SK-N-SH (cell line): ENCODE measurements at places on chromosomes 11 and 22.

DNA sequence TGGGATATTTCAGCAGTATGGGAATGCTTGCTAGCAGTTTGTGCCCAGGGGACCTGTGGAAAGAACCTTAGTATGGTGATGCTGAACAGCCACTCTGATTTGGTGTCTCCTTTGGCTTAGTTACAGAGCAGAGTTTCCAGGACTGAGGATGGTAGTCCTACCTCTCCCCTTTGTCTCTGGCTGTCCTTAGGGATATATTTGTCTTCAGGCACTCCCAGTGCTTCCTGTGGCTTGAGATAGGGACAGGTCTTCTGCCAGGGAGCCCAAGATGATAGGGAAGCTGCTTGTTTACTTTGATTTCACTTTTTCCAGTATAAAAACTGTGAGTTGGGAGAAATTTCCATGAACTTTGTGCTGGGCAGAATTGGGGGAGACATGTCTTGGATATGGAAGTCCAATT lies 28.2 kb downstream of the ANKRD42 start:
- DNase-seq: no peak

DNA sequence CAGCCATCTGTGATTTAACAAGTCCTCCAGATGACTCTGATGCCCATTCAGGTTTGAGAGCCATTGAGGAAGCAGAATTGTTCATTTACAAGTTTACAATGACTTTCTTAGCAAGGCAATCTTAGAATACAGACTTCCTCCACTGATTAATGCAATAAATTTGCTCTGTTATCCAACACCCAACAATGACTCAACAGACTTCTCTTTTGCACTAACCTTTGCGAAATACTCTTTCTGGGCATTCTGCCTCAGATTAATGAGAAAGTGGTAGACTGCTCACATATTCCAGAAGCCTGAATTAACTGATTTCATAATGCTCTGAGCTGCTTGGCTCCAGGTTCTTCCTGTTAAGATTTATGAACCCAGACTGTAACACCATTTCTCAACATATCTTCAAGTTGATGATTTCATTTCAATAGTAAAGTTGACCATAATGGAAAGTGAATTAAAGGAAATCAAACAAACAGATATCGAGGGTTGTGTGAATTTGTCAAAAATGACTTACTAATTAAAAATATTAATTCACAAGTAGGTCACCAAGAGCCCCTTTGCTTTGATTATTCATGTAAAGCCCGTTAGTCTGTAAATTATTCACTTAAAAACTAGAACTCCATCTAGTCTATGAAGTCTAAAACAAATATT lies 70.5 kb upstream of the BLID start:
- no peak for DNase-seq

DNA sequence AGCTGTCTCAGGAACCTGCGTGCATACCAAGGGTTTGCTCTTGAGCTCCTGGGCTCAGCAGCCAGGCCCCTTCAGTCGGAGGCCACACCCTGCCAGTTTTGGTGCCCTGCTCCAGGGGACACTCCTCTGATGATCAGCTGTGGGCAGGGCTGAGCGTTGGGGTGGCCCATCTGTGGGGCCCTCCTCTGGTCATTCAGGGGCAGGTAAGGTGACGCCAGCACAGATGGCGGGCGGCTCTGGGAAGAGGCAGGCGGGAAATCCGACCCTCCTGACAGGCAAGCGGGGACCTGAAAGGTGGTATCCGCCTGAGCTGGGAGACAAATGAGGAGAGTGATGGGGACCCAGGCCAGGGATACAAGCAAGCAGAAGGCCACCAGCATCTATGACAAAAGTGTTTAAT lies 3.8 kb upstream of the MFNG start:
- no peak for DNase-seq

DNA sequence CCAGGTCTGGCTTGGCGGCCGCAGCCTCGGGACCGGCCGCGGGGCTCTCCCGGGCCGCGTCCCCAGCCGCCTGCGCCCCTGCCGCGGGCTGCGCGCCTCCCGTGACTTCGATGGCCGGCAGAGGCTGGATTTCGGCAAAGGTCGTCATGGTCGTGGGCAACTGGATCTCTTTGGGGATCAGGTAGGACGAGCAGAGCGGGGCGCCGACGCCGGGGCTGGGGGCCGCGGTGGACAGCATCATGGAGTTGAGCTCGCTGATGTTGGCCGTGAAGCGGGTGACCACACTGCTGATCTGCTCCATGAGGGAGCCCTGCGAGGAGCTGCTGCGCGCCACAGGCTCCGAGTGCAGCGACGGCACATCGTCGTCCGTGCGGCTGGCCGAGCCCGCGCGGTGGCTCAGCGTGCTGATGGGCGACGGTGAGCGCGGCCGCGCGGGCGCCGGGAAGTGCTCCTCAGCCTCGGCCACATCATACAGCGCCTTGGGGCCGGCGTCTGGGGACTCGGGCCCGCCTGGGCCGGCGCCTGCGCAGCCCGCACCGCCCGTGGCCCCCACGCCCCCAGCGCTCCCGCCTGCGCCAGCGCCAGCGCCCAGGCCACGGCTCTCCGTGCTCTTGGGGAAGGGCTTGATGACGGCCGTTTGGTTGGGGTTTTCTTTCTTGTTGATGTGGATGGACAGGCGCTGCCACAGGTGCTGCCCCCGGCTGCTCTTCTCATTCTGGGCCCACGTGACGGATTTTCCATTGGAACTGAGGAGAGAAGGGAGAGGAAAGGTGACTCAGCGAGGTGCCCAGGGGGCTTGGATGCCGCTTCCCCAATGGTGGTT lies 171.4 kb upstream of the CTSC start:
- DNase-seq: peak; percentile 36

GRCh38 chr22:38792833-38793232 lies 1.1 kb downstream of the DNAL4 start:
- no peak for DNase-seq
